GM12864 (cell line): ENCODE measurements at places on chromosomes 7 and 10.

DNA sequence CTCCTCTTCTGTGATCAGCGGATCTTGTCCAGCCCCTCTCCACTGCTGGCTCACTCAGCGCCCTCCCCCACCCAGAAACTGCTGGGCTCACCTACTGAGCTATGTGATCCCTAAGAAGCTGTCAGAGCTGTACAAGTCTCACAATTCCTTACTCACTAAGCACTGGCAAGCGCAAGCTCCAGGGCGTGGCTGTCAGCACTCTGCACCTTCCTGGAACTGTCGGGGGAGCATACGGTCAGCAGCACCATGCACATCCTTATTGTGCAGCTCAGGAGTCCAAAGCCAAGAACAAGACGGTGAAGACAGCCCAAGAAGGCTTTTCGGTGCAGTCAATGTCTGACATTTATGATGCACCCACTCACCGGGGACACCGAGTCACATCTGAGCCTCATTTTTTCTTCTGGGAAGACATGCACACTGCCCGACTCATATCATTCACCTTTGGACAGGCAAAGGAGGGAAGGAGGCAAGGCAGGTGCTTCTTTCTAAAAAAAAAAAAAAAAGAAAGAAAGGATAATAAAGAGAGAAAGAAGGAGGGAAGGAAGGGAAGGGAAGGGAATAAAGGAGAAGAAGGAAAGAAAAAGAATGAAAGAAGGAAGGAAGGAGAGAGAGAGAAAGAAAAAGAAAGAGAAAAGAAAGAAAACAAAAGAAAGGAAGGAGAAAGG is 56.3 kb downstream of the ASB13 start:
- no peak for DNase-seq

- no peak for DNase-seq
These were observed 43.6 kb upstream of the JAZF1 start for GRCh38 chr7:28224172-28224571.

DNA sequence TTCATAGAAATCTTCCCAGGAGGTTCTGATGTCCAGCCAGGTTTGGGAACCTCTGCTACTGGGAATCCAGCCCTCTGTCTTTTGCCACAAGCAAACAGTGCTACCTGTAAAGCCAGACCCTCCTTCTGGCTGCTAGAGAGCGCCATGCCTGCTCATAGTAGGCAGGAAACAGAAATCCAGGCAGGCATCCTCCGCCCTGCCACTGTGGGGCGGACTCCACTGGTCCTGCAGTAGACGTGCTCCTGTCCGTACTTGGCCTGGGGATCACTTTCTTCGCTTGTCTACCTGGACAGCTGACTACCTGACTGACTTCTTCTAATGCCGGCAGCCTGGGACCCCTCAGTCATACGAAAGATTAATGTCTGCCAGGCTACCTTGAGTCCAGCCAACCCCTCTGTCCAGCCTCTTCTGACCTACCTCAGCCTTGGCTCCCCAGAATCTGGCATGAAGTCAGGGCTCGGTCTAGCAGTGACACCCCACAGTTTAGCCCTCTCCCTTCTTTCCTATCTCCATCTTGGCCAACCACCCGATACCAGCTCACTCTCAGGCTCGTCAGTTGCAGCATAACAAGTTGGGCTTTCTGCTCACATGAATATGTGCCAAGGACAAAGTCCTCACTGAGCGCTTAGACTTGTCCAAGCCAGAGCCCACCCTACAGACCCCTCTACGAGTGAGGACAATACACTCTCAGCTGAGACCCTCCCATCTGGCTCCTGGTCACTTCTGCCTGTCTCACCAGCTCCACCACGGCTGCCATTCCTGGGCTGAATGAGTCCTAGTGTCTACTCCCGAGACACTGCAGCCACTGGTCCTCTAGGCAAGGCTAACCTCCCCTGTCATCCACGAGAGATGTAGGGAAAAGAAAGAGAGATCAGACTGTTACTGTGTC is 43.9 kb upstream of the OPALIN start:
- no peak for DNase-seq

GRCh38 chr7:8084836-8085235 is 116.2 kb downstream of the GLCCI1 start:
- no peak for DNase-seq

- no peak for DNase-seq
These were observed 154.4 kb upstream of the NPY start for GRCh38 chr7:24129597-24129996.

GRCh38 chr7:13778967-13779366 is 210.5 kb downstream of the ETV1 start:
- DNase-seq = no peak

DNA sequence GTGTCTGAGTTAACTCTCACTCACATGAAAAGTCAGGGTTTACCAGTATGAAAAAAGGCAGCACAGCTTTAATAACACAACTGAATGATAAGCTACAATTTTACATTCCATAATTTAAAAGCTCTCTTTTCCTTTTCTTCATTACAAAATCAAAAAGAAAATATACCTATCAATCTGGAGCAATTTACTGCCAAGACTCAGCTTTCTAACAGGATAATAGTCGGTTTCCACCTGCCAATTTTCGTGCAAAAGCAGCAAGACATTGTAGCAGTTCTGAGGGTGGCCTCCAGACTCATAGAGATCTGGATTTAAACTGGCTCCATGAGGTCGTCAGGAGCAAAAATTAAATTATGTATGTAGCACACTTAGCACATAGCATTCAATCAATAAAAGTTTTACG is 191.0 kb downstream of the GLI3 start:
- no peak for DNase-seq

DNA sequence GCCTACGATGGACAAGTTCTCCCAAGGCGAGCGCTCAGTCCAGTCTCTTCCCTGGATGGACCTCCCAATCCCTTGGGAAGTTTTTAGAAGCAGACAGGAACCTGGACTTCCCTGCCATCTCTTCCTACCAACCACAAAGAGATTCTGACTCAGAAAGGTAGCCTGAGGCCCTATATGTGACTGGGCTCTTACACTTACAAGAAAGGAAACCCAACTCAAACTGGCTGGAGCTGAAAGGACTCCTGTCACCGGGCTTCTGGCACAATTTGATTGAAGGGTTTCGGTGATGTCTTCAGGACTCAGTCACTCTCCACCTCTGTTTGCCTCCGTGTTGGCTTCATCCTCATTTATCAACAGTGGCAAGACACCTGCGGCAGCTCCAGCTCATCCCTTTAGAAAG is 3.7 kb upstream of the COL13A1 start:
- DNase-seq = no peak

DNA sequence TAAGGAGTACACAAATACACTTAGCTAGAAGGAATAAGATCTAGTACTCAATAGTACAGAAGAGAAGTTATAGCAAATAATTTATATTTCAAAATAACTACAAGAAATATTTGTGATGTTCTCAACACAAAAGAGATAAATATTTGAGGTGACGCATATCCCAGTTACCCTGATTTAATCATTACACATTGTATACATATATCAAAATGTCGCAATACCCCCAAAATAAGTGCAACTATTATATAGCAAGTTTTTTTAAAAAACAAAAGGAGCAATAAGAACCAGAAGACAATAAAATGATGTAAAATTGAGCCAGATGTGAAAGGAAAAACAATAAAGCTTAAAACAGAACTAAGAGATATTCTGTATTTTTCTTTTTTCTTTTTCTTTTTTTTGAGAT is 59.3 kb upstream of the KIAA1217 start:
- DNase-seq = no peak

DNA sequence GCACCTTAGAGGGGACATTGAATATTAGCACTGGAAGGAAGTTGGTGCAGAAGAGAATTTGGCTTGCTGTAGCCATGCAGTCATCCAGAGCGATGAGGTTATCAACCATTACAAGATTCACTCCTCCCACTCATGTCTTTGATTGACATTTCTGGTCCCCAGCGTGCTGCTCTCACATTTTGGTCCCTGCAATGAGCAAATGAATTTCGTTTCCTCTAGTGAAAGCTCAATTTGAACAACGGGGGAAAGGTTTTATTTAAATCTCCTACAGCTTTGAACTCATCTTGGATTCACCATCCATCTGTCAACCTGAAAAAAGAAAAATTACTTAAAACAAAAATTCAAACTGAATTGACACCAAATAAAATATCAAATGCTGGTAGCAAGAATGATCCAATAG is 975.2 kb downstream of the NRG3 start:
- no peak for DNase-seq

DNA sequence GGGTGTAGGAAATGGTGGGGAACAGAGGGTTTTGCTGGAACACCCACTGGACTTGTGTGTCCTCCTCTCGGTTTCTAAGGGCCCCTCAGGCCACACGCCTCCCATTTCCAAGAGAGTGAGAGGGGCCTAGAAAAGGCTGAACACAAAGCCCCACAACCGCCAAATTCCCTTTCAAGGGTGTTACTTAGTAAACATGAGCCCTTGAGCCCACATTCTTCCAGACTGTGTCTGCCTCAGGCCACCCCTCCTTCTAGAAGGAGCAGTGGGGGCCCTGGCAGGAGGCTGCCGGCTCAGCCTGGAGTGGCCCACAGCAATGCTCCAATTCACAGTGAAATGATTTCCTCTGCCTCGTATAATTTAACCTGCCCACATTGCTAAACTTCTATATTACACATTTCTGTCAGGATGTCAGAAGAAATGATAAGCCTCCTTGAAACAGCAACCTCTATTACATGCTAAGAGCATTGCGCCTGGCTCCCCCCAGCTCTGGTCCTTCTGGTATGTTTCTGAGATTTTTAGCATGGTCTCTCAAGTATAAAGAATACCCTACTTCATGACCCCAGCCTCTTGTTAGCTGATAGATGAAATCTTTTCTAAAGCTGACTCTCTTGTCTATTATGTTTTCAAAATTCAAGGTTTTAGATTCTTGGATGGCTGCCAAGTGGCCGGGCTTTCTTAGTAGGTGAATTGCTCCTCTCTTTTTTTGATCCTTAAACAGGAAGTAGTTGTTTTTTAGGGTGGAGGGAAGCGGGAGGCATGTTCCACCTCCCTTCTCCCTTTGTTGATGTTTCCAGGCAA is 673.9 kb upstream of the GALNT17 start:
- no peak for DNase-seq

DNA sequence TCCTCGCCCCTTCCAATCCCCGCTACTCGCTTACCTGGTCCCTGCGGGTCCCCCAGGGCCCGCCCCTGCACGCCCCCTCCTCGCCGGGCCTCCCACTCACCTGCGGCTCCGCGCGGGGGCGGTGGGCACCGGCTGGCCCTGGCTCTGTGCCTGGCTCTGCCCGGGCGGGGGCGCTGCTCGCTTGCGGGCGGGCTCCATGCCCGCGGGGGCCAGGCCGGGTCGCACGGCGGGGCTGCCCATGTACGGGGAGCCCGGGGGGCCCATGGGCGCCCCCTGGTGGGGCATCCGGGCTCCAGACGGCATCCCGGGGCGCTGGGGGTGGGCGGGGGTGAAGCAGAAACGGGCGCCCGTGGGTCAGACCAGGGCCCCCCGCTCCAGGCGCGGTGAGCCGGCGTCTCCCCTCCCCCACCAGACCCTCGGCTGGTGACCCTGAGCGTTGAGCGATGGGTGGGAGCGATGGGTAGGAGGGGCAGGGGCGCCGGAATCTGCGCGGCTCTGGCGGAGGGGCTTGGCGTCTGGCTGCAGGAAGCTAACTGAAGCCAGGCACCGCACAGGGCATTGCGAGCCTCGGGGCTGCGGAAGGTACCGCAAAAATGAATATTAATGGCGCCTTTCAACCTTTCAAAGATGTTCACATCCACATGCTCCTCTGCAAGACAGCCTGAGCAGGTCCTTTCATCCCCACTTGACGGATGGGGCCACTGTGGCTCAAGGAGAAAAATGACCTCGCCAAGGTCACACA is 3.0 kb downstream of the SMARCD3 start:
- DNase-seq = no peak

- DNase-seq = no peak
These were observed 26.9 kb downstream of the BLVRA start for GRCh38 chr7:43785420-43785819.

- DNase-seq = no peak
These were observed 101.8 kb upstream of the DOCK1 start for GRCh38 chr10:126803394-126803793.

DNA sequence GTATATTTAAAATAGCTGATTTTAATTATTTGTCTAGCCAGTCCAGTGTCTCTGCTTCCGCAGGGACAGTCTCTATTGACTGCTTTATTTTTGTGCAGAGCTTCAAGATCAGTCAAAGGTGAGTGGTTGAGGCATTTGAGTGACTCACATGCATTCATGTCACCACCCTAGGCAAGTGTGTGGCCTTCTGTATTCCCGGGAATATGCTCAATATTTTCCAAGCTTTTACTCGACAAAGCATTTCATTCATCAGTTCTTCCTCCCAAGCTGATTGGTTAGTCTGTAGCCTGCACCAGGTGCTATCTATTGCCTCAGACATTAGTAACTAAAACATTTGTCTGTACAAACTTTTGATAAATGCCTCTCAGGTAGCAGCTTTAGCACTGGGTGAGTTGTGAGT is 471.5 kb upstream of the NRG3 start:
- DNase-seq = no peak

DNA sequence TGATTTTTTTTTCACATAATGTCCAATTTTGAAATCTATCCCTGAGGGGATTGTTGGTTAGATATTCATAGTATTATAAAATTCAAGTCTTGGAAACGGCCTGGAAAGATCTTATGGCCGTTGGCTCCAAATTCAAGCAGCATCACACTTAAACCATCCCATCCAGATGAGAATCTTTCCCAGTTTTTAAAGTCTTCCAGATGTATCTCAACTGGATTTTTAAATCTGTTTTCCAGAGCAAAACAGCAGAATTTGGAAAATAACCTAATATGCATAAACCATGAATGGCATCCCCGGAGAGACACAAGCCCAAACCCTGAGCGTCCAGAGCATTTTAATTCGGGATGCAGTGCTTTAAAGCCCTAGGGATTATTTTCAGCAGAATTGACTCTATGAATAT is 208.2 kb upstream of the PRKCQ start:
- no peak for DNase-seq

- no peak for DNase-seq
These were observed 316.3 kb downstream of the FRMD4A start for GRCh38 chr10:14014423-14014822.

DNA sequence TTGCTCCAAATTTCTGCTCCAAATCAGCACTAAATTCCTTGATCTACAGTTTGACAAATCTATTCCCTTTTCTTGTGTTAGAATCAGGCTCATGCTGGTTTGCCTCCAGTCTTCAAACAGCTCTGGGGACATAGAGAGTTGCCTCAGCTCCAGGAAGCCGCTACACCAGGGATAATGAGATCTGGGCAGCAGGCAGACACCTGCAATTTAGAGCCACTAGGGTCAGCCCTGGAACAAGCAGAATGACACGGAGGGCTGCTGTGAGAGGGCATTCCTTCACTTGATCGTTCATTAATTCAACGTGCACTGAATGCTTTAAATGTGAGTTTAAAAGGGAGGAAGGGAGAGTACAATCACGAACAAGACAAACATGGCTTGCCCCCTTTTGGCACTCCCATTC is 3.7 kb upstream of the ELMO1 start:
- DNase-seq = no peak
